ENCODE measurements at places on chromosomes 12 and 14.

DNA sequence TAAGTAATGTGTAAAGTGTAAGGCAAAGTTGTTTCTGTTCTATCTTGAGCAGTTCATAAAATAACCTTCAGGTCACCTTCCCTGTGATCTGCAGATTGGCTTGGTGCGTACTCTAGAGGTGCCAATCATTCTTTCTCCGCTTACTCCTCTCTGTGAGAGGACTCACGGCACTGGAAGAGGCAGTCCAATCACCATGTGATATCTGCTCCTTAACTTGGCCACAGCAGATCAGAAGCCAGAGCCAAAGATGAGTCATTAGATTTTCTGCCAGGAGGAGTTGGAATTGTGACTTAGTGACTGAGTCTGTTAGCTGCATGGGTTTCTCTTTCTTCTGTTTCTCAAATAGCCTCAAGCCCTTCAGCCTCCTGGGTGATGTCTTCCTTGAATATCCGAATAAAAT is 165.5 kb downstream of the SLC41A2 start:
- DNase-seq, result no peak

DNA sequence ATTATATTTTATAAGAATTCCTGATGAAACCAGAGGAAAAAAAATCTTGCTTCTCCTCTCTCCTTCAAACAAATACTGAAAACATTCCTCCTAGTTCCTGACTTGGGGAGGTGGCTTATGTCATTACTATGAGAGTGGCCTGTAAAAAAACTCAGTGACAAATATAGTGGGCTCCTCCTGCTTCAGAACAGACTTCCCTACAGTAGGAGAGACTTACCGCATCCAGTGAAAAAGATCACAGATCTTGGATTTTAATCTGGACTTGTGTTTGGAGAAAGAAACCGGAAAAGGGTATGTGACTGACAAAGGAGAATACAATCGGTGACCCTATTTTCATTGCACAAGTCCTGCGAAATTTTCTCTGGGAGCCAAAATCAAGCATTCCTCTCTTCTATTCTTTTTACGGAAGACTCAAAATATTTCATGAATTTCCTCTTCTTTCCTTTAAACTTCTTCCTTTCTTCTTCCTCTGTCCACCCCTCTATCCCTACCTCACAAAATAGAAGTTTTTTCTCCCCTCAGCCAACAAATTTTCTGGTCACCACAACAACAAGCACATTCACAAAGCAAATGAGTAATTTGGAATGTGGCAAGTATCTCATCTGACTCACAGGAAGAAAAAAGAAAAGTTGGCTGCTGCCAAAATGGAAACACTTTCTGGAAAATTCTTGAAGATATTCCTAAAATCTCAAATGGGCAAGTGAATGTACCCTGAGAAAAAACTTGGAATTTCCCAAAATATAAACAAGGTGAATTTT is 185.1 kb upstream of the CDKN3 start:
- no peak for DNase-seq

- no peak for DNase-seq
Measured at GRCh38 chr12:110088936-110089335, 35.2 kb upstream of the IFT81 start.

- DNase-seq, result peak; percentile 5
Measured at GRCh38 chr12:92987846-92988621, 58.9 kb upstream of the EEA1 start.

- DNase-seq, result no peak
Measured at GRCh38 chr12:107288414-107289127, 195.2 kb upstream of the CRY1 start.

- no peak for DNase-seq
Measured at GRCh38 chr14:99670361-99671234, 13.5 kb upstream of the CYP46A1 start.

- peak; percentile 44 for DNase-seq
Measured at GRCh38 chr12:27709932-27710591, 570 bp upstream of the MRPS35 start.

DNA sequence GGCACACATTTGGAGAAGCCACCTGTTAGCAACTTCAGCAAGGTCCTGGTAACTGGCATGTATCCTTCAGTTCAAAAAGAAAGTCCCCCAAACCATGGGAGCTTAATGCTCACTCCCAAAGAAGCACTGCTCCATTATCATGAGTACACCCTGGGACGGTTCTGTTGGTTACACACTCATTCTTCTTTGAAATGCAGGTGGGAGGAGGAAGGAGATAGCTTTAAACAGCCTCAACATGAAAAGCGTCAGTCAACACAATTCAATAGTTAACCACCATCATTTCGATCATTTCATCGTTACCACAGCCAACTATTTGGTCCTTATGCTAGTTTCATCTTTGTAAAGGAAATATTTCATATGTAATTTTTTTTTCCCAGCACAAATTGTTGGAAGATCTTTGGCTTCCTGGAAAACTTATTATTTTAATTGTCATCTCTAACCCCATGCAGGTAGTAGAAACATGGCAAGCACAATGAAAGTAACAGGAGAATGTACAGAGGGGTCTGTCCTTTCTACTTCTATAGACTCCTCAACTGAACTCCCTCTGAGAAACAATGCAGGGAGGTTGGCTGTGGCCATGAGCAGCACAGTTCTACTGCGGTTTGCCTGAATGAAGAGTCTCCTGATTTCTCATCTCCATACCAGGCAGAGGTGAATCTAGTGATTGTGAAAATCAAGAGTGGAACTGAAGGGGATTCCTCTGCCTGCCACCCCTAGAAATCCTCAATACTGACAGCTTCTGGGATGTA is 196.4 kb upstream of the FOXN3 start:
- no peak for DNase-seq

DNA sequence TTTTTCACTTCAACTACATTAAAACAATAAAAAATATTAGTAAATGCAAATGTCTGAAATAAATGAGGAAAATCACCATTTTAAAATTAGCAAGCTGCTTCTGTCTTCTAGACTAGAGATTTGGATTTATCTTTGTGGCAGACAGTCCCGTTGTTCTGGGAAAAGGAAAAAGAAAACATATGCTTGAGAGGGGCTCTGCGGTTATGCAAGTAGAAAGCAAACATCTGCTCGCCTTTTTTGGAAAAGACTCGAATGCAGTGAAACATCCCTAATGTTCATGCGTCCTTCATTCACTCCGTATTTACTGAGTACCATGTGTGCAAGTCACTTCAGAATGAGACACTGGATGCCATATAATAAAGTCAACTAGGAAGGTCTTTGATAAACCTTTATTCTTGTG is 44.9 kb downstream of the IFNG start:
- no peak for DNase-seq

GRCh38 chr12:57983146-57983857 is 41.9 kb downstream of the ATP23 start:
- peak; percentile 20 for DNase-seq

DNA sequence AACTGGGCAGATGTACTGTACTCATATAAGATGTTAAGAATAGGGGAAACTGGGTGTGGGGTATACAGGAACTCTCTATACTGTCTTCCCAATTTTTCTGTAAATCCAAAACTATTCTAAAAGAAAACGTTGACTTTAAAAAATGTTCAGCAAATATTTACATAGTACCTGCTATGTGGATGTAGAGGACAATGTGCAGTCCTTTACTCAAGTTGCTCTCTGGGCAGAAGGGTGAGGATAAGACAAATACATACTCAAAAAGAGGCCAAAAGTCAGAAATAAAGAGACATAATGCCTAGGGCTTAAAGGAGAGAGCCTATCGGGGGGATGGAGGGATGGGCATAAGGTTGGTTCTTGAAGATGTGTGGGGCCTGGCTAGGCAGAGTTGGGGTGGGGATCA is 44.7 kb downstream of the PPP1R36 start:
- DNase-seq, result no peak

DNA sequence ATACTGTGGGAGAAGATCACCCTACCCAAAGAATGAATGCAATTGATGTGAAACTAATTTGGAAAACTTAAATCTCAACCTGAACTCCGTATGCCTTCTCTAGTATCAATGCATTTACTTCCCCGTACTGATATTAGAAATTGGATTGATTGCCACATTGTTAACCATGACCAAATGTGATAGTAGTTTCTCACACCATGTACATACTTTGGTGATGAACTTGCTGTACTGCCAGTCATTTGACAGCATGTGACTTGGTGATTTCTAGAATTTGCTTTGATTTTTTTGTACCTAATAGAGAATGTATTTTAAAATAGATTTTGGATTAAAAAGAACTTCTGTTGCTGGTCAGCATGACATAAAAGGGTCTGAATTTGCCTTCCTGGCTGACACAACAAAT is 579.8 kb upstream of the TMEM132C start:
- DNase-seq, result no peak

DNA sequence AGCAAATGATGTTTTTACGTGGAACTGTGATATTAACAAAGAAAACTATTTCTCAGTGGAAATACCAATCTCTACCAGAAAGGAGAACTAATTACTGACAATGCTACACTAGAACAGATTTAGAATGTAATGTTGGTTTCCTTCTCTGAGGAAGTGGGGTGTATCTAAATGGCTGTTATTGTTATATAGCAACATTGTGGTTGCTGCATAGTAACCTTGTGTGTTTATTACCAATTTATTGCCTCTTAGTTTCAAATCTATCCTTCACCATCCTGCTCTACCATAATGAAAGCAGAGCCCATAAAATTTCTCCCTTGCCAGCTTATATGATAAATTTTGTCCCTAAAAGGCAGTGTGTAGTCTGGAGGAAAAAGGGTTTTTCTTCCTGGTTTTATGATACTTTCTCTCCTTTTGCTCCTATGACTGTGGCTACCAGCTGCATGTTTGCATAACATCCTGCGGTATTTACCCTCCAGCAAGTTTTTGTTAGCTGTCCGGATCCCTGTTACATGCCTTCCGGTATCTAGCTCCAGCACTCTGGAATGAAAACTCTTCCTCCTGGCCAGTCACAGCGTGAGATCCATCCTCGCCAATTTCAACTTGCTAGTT is 5.7 kb upstream of the KLRK1 start:
- peak; percentile 78 for DNase-seq

- DNase-seq, result no peak
Measured at GRCh38 chr12:126353604-126354003, 1288.4 kb downstream of the AACS start.

DNA sequence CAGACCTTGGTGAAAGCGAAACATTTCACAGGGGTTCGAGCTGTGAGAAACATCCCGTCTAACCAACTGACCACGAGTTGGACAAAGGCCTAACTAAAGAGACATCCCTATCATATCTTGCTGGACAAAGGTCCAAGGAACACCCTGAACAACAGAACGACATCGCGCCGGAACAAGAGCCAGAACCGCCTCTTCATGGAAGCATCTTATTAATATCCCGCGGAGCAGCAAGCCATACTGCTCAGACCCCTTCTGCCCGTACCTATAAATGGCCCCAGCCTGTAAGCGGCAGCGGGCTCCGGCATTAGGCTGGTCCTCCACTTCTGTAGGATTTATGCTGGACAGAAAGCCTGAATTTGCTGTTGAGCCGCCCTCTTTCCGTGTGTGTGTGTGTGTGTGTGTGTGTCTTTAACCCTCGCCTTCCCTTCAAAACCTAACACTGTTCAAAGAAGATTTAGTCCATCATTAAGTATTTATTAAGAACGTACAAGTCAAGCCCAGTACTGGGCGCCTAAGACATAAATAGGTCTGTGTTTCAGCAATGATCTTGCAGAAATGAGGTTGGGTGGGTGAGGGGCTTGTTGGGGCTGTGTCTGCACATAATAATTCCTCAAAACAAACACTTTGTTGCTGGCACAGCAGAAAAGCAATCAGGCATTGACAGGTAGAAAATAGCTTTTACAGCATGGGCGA is 1.9 kb downstream of the SLC6A15 start:
- no peak for DNase-seq

- DNase-seq, result no peak
Measured at GRCh38 chr12:94721173-94721572, 70.8 kb upstream of the TMCC3 start.

DNA sequence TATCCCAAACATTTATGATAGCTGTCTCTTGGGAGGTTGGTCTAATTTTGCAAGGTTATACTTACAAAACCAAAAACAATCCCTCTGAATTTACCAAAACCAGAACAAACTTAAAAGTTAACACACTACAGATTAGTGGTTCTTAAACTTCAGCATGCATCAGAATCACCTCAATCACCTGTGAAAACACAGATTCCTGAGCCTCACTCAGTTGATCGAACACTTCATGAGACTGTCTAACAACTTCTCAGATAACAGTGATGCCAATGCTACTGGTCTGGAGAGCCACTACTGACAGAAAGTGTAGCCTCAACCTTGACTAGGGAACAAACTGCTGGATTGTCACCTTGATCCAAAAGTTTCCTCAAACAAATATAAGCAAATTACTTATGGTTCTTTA is 44.2 kb downstream of the ATP2B1 start:
- DNase-seq, result no peak

GRCh38 chr12:38890102-38890855 is 15.1 kb downstream of the CPNE8 start:
- DNase-seq, result no peak

- no peak for DNase-seq
Measured at GRCh38 chr12:111767362-111768158, 827 bp downstream of the ALDH2 start.

GRCh38 chr12:123106640-123107359 is 44.1 kb downstream of the PITPNM2 start:
- peak; percentile 70 for DNase-seq

DNA sequence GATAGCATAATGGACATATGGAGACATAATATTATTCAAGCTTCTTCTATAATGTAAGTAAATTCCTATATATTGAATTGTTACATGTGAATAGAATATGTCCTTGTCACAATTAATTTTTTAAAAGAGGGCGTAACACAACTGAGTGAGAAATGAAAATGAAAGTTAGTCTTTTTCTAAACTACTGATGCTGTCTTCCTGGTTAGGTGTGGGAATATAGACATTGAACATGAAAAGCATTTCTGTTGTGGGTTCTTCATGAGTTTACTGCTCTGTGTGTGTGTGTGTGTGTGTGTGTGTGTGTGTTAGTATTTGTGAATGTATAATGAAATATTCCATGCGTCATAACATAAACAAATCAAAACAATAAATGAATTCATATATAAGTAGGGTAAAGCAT is 40.5 kb upstream of the RTL1 start:
- DNase-seq, result no peak
